ENCODE measurements at places on chromosomes 7 and 10. TPM values are rescaled to one million over a fixed set of nuclear protein-coding genes. Genes with fewer than 3 reads are reported as not detected.

Gene CROT
- total RNA-seq: 10.9 TPM

- DNase-seq: no peak
Measured at GRCh38 chr7:15197042-15197977, 294.8 kb upstream of the DGKB start.

Gene CYP3A4
- not detected for total RNA-seq

DNA sequence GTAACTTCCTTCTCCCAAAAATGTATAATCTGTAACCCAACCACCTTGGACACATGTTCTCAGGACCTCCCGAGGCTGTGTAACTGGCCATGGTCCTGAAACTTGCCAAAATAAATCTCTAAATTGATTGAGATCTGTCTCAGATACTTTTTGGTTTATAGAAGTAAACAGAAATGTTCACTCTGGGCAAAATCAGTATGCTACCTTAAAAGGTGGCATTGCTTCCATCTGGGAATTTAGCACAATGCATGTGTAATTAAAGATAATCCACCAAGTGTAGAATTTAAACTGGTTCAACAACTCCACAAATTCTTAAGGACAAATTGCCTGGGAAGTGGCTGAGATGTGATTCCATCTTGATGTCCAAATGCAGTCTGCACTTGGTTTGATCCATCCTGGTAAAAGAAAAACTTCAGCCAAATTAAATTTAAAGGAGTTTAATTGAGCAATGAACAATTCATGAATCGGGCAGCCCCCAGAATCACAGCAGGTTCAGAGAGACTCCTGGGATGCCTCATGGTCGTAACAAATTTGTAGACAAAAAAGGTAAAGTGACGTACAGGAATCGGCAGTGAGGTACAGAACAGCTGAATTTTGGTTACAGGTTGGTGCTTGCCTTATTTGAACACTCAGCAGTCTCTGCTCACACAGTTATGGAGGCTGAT lies 102.6 kb upstream of the PFKP start:
- no peak for DNase-seq

GRCh38 chr10:6980353-6980752 lies 400.3 kb upstream of the PRKCQ start:
- no peak for DNase-seq

- no peak for DNase-seq
Measured at GRCh38 chr7:115552766-115553165, 477.8 kb downstream of the TFEC start.

GRCh38 chr10:64211466-64211865 lies 690.3 kb downstream of the REEP3 start:
- no peak for DNase-seq

DNA sequence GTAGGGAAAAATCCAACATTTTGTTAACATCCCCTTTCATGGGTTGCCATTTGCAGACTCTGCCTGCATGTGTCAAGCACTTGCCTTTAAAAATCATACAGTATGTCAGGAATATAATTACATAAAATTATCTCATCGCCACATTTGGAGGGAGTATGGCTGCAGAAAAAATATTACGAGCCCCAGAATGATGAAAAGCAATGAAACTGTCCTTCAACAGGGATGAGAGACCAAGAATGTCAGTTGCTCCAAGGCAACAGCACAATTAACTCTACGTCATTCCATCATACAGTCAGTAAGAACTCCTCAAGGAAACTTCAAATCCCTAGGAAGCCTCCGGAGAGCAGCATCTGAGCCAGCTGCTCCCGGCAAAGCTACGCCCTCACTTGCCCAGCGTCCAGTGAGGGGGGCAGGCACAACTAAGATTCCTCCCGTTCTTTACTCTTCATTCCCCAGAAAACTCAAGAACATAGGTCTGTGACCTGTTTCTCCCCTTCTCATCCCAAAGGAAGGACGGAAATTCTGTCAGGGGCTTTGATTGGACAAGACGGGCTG lies 132.9 kb downstream of the ANLN start:
- DNase-seq: no peak

DNA sequence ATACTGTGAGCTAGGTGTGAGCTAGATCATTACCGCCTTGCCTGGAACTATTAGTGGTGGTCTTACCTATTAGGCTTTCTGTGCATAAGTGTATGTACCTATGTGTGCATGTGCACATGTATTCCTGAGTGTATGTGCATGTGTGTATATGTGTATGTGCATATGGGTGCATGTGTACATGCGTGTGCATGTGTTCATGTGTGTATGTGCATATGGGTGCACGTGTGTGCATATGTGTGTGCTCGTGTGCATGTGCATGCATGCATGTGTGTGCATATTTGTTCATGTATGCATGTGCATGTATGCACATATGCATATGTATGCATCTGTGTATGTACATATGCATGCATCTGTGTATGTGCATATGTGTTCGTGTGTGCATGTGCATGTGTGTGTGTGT lies 508.3 kb upstream of the ADARB2 start:
- no peak for DNase-seq

DNA sequence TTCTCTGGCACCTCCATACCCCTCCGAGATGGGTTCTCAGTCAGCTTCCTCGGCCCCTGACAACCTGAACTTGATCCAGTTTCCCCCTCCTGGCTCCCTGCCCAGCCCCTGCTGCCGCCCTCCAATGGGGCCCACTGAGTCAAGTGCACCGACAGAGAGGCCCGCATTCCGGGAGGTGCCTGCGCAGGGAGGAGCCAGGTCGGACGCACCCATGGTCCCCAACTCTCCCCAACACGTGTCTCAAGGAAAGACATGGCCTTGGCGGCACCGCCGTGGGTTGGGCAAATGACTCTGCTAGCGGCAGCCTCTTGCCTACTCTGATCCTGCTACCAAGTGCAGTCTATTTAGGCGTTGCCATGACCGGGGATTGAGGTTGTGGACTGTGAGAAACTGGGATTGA lies 275.3 kb downstream of the SNX13 start:
- DNase-seq: no peak

Gene LEP
- not detected for total RNA-seq

- DNase-seq: no peak
Measured at GRCh38 chr7:68394131-68394530, 1204.1 kb upstream of the AUTS2 start.

Gene KCND2
- total RNA-seq: 0.03 TPM

Gene NRBF2
- total RNA-seq: 22.1 TPM

DNA sequence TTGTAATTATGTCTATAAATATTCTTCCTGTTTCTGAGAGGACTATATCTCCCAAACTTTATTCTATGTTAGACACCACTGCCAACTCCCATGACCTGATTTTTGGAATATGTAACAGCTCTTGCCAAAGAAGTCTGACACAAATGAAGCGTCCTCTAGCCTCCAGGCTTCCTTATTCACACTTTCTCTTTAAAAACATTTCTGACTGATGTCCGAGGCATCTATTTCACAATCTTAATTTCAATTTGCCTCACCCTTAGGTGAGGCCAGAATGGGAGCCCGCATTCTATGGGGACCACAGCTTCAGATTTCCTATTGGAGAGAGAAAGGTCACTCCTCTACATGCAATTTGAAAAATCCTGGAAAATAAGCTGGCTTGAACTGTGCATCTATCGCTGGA lies 873.2 kb downstream of the GATA3 start:
- no peak for DNase-seq

DNA sequence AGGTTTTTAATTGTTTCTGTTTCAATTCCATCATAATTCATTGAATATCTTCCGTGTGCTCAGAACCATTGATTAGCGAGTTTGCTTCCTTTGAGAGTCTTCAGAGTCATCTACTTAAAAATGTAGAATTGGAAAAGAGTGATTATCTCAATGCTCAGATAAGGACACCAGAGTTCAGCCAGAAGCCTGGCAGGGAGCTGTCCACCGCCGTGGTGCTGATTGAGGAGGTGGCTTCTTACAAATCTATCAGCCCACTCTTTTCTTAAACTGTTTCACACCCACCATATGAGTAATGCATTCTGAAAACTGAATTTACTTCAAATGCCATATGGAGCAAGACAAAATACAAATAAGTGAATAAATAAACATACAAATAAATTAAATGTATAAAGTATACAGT lies 79.3 kb downstream of the INSYN2A start:
- DNase-seq: peak; percentile 28

DNA sequence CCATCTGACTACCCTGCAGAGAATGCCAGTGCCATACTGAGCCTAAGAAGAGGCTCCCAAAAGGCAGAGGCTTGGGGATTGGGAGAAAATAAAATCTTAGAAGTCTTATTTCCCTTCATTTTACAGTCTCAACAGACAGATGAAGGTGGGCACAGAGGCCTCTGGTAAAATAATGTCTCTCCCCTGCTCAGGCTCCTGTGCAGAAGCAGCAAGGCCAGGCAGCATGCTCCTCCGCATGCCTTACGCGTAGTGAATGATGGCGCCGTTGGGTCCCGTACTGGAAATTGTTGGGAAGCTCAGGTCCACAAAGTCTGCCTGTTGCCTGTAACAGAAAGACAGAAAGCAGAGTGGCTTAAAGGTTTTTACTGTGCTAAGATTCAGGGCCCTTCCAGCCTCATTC lies 45.8 kb downstream of the XPNPEP1 start:
- no peak for DNase-seq

DNA sequence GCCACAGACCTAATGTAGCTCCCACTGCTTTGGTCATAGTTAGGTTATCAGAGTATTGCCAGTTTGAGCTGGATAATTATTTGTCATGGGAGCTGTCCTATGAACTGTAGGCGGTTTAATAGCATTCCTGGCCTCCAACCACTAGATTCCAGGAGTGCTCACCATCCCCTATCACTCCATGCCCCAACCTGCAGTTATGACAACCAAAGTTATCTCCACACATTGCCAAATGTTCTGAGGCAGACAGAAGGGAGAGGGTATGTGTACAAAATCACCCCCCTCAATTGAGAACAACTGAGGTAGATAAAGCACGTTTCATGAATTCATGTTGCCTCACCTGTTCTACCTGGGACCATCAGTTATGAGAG lies 119.0 kb upstream of the CACUL1 start:
- DNase-seq: no peak

DNA sequence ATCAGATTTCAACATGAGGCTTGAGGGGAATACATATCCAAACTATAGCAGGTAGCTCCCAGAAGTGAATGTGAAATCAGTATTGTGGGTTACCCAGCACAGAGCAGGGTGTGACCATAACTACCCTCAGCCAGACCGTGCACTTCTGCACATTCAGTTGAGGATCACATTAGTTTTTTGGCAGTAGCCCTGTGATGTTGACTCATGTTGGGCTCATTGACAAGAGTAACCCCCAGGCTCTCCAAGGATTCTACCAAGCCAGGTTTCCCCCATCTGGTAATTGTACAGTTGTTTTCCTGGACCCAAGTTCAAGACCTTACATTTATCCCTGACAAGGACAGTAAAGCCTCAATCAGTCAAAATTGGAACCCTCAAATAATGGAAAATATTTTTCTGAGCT lies 11.7 kb upstream of the CPA4 start:
- no peak for DNase-seq

GRCh38 chr10:61071580-61071979 lies 127.6 kb upstream of the RHOBTB1 start:
- no peak for DNase-seq

DNA sequence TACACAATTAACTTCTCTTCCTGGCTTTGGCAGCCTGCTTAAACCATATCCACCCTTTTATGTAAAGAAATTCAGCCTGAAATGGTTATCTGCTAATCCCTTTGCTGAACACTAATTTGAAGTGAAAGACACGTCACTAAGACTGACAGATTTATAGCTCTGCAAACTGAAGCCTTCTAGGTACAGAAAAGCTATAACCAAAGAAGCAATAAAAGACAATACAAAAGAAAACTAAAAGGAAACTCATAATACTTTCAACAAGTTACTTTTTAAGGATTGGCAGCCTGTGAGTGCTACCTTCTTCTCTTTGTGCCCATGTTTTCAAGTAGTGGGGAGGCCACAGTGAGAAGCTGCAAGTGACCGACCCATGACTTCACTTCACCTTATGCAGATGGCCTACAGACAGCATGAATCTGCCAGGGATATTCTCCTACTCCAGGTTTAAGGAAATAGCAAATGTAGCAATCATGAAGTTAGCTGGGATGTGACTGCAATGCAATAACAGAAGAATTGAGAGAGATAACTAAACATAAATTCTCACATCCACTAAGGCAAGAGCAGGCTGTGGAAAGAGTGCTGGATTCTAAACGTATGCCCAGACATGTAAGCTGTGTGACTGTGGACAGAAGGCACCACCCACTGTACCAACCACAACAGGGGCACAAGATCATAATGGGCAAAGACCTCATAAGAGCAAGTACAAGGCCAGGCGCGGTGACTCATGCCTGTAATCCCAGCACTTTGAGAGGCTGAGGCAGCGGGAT lies 10.7 kb upstream of the SPOCK2 start:
- no peak for DNase-seq

GRCh38 chr10:122516734-122517133 lies 43.8 kb upstream of the DMBT1 start:
- DNase-seq: no peak

- peak; percentile 42 for DNase-seq
Measured at GRCh38 chr7:139118234-139118804, 8.8 kb upstream of the ZC3HAV1 start.

DNA sequence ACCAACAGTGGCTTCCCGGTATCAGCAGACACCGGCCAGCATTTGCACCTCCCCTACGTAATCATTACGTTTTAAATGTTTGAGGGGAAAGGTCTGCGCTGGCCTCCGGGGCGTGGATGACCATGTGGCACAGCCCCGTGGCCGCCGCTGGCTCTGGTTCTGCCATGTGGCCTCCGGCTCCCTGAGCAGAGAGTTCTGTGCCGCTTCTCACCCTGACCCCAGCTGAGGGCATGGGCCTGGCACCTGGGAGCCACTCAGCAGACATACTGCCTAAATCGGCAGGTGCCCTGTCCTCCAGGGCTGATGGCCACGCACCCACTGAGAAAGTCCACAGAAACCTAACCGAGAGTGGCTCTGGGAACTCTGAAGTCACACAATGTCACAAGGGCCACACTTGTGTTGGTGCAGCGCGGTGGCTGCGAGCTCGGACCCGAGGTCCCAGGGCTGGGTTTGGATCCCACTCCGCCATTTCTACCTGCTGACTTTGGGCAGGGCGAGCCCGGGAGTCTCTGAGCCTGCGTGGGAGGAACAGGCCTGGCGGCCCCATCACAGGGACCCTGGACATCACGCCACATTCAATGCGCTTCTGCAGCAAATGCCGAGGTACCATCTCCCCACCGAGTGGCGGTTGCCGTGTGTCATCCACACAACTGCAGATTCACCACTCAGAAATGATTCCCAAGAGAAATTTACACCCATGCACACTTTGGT lies 25.3 kb downstream of the CFAP46 start:
- no peak for DNase-seq

Gene EPHA1
- not detected for total RNA-seq

DNA sequence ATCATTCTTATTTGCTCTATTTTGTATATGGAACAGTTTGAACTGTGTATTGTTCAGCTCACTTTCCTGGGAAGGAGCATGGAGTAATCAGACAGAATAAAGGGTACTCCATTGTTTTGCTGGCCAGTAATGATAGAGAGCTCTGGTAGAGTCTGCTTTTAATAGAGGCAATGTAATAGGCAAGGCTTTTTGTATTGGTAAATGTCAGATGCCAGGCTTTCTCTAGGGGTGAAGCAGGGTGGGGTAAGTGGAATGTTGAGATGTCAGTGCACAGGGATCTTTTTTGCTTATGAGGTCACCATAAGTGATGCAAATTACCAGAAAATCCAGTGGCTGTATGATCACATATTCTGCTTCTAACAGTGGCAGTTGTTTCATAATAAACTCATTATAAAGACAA lies 1088.3 kb upstream of the SORCS1 start:
- no peak for DNase-seq

- no peak for DNase-seq
Measured at GRCh38 chr10:22491931-22492615, 146.8 kb downstream of the SPAG6 start.
